Aorta (tissue), 5 donors: ENCODE measurements at places on chromosomes 2 and 18. TPM values are rescaled to one million over a fixed set of nuclear protein-coding genes. Genes with fewer than 3 reads are reported as not detected.

DNA sequence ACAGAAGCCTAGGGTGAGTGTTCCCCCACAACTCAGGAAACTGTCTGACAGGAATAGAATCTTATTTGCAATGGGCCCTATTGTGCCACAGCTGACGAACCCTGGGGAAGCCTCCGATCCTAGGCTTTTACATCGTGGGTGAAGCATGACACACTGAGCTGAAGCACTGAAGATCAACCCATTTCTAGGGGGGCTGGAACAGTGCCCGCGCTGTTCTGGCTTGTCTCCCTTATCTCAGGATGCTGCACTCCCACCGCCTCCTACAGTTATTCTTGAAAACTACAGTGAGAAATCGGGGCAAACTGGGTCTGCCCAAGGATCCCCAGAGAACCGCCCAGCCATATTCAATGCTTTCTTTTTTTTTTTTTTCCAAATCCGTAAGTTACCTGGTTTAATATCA is 41.1 kb downstream of the NETO1 start:
- no peaks in the 10 kb centered on the region for H3K27me3 ChIP-seq
- H3K4me3 ChIP-seq = no peak overlapping the region
- no peaks in the 10 kb centered on the region for H3K36me3 ChIP-seq
- no peak overlapping the region for H3K27ac ChIP-seq

DNA sequence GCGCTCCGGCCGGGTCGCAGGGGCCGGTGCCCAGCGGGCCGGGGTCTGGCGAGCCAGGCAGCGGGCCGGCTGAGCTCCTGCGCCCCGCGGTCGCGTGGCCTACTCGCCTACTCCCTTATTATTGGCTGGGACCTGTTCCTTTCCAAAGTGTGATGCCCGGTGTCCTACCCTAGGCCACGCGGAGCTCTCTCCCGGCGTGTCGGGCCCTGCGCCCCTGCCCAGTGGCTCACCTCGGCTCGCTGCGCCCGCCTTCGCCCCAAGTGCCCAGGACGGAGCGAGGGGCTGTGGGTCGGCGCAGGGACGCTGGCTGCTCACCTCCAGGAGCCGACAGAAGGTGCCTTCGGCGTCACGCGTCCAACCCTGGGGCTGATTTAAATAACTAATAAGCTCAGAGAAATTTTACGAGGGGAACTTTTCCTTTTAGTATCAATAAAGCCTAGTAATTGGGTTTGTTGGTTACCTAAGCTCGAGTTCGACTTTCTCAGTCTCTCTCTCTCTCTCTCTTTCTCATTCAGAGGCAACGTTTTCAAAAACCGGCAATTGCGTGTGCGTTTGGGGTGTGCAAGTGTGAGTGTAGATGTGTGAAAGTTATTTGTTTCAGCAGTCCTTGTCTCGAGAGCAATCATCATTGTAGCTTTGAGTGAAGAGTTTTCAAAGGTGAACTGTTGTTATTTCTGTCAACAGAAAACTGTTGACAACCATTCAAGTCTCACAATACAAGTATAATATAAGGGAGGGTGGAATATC is 7.0 kb upstream of the SATB2 start:
- DNase-seq = no peak
- H3K27me3 ChIP-seq = no peaks in the 10 kb centered on the region
- no peak overlapping the region for H3K4me3 ChIP-seq
- no peaks in the 10 kb centered on the region for H3K36me3 ChIP-seq

- H3K4me3 ChIP-seq = no peak overlapping the region
- H3K27me3 ChIP-seq = no peaks in the 10 kb centered on the region
- DNase-seq = no peak
- no peak overlapping the region for H3K27ac ChIP-seq
- H3K36me3 ChIP-seq = no peaks in the 10 kb centered on the region
These were observed 43.3 kb upstream of the EDAR start for GRCh38 chr2:109032229-109032820.

- no peak overlapping the region for H3K4me3 ChIP-seq
- H3K4me1 ChIP-seq = peaks cover 2% of the 10 kb centered on the region
- H3K27me3 ChIP-seq = no peaks in the 10 kb centered on the region
These were observed 65.4 kb upstream of the WDR75 start for GRCh38 chr2:189375842-189376241.

- H3K4me1 ChIP-seq = peaks cover 8% of the 10 kb centered on the region
- no peak for DNase-seq
- no peak overlapping the region for H3K4me3 ChIP-seq
- no peaks in the 10 kb centered on the region for H3K27me3 ChIP-seq
- no peak overlapping the region for H3K27ac ChIP-seq
These were observed 171.6 kb downstream of the SH3RF3 start for GRCh38 chr2:109300582-109300981.

Gene MARCHF4
- 0.13 TPM for total RNA-seq

DNA sequence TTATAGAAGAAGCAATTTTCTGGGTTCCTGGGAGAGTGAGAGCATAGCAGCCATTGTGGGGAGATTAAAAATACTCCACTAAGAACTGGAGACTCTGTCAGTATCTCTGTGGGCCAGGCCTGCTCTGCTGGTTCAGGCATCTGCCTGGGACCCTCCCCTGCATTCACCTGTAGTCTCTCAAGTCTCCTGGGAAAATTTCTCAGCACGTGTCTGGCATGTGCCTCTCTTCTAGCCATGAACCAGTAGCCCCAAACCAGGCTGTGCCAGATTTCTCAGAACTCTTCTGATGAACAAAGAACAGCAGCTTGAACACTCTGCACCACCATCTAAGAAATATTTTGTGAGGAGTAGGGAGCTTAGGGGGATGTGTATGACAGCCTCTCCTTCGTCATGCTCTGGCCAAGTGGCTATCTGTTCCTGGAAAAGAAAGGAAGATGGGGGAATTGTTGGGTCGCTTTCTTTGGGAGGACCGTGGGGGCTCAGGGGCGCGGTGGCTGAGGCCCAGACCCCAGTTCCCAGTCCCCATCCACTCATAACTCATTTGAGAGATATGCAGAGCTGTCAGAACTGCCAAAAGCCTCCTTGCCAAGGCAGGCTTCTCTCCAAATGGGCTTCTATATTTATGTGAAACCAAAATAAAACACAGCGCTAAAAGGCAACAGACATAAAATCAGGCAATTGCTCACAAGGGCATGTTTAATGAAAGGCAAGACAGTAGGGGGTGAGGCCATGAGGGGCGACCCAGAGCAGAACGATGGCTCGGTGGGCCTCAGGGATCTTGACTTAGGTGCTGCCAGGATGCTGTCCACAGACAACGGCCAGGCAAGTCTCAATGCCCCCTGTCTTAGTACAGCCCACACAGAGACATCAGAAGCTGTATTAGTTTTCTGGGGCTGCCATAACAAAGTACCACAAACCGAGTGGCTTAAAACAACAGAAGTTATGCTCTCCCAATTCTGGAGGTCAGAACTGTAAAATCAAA is 114.7 kb upstream of the TNP1 start:
- H3K27ac ChIP-seq = peak overlapping the region; percentile 57
- DNase-seq = no peak
- no peaks in the 10 kb centered on the region for H3K27me3 ChIP-seq

Gene TXNDC2
- 0.21 TPM for total RNA-seq

DNA sequence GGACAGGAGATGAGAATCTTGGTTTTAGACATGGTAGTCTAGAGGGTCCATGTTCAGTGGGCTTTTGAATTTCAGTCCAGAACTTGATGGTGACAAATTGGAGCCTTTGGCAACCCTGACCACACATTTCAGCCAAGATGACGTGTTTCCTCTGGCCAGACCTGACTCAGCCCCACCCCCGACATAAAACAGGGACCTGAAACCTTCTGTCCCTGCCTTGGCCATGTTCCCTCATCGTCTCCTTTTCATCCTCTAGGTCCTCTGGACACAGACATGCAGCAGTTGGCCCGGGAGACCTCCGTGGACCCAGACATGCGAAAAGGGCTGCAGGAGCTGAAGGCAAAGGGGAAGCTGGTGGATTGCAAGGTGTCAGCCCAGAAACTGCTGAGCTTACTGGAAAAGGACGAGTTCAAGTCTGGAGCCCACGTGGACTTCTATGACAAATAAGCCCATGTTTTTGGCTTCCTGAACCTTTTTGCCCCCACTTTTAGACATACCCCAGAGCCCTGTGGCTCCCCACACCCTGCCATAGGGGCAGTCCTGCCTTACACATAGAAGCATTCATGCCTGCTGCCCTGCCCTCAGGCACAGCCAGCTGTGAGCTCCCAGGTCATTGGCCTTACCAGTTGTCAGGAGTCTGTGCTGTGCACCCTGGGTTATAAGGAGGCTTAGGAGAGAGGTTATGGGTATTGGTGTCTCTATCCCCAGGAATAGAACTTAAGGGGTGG is 4.0 kb downstream of the SPR start:
- no peak overlapping the region for H3K27ac ChIP-seq
- H3K4me1 ChIP-seq = no peaks in the 10 kb centered on the region
- no peak overlapping the region for H3K4me3 ChIP-seq
- no peak for DNase-seq
- no peaks in the 10 kb centered on the region for H3K27me3 ChIP-seq

GRCh38 chr2:165474619-165475276 is 5.2 kb downstream of the CSRNP3 start:
- H3K27ac ChIP-seq = no peak overlapping the region

DNA sequence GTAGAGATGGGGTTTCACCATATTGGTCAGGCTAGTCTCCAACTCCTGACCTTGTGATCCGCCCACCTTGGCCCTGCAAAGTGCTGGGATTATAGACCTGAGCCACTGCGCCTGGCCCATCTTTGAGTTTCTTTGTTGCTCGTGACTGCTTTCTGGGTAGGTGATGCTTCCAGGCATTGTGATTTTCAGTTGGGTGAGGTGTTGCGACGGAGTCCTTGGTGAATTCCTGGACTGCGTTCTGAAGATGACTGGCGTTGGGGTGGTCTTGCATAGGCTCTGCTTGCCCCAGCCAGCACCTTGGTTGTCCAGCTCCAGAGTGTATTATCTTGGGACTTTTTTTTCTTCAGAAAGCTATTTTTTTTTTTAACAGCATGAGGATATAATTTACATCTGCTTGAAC is 103.4 kb downstream of the DCDC2C start:
- H3K27me3 ChIP-seq = no peaks in the 10 kb centered on the region
- no peak overlapping the region for H3K4me3 ChIP-seq
- DNase-seq = no peak
- H3K36me3 ChIP-seq = no peaks in the 10 kb centered on the region

GRCh38 chr18:697800-698199 is 14.6 kb downstream of the ENOSF1 start:
- DNase-seq = peak; percentile 15
- H3K4me3 ChIP-seq = no peak overlapping the region
- H3K4me1 ChIP-seq = no peaks in the 10 kb centered on the region
- no peaks in the 10 kb centered on the region for H3K27me3 ChIP-seq
- H3K36me3 ChIP-seq = no peaks in the 10 kb centered on the region

DNA sequence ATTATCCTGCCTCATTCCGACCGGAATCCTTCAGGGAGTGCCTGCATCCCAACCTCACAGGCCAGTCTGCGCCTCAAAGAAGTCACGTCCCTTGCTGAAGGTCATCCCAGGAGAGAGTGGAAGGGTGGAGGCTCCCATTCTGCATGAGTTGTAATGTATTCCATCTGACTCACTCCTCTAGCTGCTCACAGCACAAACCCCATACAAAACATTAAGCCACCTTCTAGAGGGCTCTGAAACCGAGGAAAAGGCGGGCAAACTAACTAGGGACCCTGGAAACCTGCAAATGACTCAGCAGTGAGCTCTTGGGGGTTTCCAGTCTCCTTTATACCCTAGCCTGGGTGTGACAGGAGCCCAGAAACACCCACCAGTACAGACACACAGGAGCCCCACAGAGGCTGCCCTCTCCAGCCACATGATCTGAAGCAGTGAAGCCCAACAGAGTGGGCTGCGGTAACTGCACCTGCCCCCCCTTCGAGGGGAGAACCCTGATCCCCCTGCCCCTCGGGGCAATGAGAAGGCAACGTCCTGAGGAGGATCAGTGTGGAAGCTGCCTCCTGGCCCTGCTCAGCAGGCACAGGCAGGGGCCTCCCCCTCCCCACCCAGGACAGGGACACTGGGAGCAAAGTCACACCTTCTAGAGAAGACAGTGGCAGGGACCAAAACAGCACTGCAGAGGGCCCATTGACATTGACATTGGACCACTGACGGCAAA is 69.3 kb upstream of the SNTG2 start:
- H3K4me3 ChIP-seq = no peak overlapping the region
- no peaks in the 10 kb centered on the region for H3K27me3 ChIP-seq
- H3K4me1 ChIP-seq = no peaks in the 10 kb centered on the region
